ENCODE measurements at places on chromosomes 5 and 9.

GRCh38 chr5:68962757-68963484 is 130.9 kb upstream of the SLC30A5 start:
- no peak for DNase-seq

DNA sequence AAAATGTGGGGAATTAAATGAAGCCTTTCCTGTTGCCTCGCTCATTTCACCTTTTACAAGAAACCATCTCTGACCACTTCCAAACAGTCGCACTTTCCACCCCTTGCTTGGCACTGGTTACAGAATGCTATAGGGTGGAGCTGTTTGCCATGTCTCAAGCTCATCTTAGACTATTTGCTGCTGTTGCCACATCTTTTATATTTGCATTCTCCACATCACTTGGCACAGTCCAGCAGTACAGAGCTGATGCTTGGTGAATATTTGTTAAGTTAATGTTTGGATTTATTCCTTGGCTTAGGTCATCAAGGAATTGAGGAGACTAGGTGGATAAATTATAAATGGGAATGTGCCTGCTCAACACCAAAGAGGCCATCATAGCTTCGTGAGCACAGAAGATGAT is 53.2 kb downstream of the GNA14 start:
- DNase-seq = no peak

- no peak for DNase-seq
These were observed 53.4 kb downstream of the SLC22A5 start for GRCh38 chr5:132422720-132423437.

DNA sequence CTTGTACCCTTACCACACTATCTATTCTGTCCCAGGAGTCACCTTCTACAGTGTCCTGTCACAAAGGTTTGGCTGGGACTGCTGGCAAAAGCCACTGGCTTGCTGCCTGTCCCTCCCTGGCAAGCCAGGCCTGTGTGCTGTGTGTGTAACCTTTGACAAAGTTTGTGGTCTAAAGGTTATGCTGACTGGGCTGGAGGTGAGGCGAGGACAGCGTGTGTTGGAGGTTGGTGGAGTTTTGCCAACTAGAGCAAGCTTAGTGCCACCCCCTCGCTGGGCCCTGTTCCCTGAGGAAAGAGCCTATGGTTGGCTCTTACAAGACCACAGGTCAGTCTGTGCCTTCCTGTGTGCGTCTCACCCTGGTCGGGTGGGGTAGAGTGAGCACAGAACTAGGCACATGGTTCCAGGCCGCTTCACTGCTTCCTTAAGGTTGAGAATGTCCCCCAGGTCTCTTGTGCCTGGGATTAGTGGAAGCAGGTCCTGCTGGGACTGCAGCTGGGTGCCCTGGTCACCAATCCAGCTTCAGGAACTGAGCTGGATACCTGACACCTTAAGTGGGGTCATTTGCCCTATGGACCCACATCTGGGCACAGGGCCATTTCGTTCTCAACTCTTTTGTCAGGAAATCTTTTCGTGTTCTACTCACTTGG is 152.2 kb downstream of the GADD45G start:
- DNase-seq = no peak

GRCh38 chr9:2241836-2242741 is 226.9 kb downstream of the SMARCA2 start:
- peak; percentile 43 for DNase-seq

GRCh38 chr5:42423285-42424165 is at the start of gene GHR:
TSS of gene GHR (plus strand) at chr5:42423439. CDS start at chr5:42565875, 142,436 bp downstream.
- no peak for DNase-seq

DNA sequence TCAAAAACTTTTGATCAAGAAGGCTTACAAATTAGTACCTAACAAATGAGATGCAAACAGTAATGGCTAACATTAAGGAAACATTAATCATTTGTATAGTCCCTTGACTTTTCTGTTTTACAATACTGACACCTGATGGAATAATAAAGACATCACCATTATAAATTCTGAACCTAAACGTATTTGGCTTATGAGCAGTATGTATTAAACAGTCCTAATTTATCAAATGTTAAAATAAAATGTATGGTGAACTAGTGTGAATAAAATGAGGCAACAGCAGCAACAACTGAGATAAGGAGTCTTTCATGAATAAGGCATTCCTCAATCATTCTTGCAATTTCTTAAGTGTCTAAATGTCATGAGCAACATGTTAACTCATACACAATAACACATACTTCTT is 6.0 kb downstream of the PUM3 start:
- no peak for DNase-seq

DNA sequence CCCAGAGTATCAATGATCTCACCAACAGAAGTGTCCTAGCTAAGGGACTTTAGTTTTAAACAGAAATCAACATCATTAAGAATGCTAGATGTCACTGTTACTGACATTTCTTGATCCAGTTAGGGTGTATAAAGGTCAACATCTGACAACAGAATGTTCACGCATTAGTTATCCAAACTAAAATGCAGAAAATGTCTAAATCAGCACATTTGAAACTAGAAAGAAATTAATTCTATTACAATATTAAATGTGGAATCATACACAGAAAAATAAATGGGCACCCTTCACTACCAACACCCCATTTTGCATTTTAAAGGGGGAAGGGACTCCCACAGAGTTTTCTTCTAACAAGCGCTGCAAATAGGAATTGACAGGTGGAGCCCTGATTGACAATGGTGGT is 24.5 kb downstream of the ELAVL2 start:
- no peak for DNase-seq

- no peak for DNase-seq
These were observed 269.0 kb downstream of the SH3GL2 start for GRCh38 chr9:17847908-17848307.

- DNase-seq = no peak
These were observed 7.4 kb downstream of the SLC36A2 start for GRCh38 chr5:151340004-151340403.

GRCh38 chr5:151155775-151156506 is 1.6 kb downstream of the ANXA6 start:
- no peak for DNase-seq

DNA sequence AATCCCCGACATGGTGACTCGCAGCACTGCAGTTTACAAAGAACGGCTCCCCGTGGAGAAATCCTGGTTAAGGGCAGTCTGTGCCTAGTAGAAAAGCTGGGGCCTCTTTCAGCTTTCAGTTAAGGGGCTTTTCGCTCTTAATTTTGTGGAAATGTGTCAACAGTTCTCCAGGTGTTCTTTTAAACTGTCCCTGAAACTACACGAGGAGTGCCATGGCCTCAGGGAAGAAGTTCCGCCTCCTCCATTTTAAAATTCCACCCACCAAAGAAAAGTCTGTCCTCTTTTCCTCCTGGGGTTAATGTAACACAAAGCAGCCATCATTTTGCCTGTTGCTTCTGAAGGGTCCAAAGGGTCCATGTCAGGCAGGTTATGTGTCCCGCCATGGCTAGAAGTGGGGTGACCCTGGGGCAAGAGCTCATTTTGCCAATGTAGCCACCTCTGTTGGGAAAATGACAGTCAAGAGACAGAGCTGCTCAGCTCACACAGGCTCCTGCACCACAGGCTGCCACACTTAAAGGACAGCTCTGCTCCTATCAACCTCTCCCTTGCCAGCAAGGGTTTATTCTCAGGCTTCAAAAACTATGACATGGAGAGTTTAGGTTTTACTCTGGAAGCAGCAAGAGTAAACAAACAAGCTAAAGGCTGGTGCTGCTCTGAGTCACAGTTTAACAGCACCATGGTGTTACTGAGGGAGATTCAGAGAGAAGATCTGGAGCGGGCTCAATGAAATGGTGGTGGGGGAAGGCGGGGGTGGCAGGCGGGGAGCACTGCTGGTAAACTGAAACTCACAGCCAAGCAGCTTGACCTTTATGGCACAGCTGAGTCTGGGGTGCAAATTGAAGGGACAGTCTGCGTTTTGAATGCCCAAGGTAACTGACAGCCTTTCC is 3.2 kb downstream of the WHRN start:
- DNase-seq = no peak
